ENCODE measurements at places on chromosomes 2 and 18.

DNA sequence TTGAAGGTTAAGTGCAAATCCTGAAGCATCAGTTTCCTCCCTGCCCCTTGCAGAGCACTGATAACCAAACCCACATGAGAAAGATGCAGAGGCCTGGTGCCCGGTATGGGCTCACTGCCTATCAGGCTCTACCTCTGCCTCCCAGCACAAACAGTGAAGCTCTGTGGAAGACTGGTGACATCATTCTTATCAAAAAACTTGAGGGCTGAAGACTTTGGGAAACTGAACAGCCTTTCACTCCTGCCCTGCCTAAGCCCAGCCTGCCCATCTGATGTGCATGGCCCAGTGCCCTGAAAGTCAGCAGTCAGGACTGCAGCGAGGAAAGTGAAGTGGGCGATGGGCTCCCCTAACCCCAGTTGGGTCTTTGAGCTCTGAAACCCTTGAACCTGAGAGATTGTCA lies 174.8 kb upstream of the ARL4C start:
- no peak for DNase-seq

- no peak for DNase-seq
These were observed 140.1 kb upstream of the SIX3 start for GRCh38 chr2:44801289-44801840.

DNA sequence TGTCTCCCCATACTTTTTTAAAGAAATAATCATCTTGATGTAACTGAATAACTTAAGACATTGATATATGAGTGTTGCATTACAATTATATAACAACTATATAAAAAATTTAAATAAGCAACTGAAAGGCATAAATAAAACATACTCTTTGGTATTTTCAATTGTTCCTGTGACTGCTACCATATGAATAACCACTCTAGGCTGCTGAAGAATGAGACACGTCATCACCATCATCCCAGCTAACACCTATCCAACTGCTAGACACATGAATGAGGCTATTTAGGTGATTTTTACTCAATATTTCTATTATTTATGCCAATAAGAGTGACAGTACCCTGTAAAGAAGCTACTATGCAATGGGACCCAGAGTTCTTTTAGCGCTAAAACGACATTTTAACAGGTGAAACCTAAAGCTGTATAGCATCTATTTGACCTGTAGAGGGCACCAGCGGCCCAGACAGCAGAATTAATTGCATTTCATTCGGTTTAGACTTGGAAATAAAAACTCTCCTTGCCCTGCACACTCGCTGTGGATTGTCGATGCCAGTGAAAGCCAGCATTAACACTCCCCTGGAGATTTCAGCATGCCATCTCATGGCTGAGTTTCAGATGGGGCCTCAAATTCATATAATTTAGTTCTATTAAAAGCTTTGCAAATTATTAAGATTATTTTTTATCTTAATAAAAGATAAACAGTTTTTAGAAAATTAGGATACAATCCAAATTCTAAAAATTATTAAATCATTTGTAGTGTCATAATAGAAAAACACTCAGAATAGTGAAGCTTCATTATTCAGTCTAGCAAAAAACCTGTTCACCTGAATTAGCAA lies 89.4 kb upstream of the MAP2 start:
- peak; percentile 27 for DNase-seq

GRCh38 chr2:169736902-169737301 lies 3.3 kb downstream of the KLHL23 start:
- DNase-seq: no peak

- DNase-seq: no peak
These were observed 155.0 kb downstream of the PLCL1 start for GRCh38 chr2:197959383-197959782.

- no peak for DNase-seq
These were observed 16.0 kb upstream of the CAB39 start for GRCh38 chr2:230696670-230697069.

GRCh38 chr2:99032786-99033185 lies 96.8 kb upstream of the CRACDL start:
- no peak for DNase-seq

DNA sequence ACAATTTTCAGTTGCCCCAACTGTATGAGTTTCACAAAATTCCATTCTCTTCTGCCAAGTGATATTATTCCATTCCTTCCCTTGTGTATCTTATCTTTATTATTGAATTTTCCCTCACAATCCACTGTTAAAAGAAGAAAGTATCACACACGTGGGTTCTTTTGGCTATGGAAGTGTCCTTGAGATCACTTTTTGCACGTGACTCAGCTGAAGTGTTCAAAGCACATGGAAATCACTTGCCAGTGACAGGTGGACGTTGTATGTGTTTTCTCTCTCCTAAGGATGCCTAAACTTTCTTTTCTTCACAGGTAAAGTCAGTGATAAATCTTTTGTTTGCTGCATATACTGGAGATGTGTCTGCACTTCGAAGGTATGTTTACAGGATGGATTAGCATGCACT lies 60.7 kb downstream of the STAT1 start:
- DNase-seq: no peak

DNA sequence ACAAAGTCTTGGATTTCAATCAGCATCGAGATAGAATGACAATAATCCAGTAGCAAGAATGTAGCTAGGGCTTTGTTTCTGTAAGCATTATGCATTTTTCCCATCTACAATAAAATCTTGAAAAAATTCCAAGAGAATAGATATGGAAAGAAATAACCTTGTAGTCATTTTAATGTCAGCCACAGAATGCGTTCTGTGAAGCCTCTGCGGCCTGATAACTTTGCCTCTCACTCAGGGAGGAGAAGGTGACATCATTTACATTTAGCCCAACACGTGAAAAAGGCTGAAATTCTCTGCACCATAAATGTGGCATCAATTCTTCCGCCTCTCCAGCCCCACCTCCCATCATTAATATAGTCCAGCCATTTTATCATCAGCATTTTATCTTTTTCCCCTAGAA lies 19.1 kb upstream of the DYNC1I2 start:
- no peak for DNase-seq

DNA sequence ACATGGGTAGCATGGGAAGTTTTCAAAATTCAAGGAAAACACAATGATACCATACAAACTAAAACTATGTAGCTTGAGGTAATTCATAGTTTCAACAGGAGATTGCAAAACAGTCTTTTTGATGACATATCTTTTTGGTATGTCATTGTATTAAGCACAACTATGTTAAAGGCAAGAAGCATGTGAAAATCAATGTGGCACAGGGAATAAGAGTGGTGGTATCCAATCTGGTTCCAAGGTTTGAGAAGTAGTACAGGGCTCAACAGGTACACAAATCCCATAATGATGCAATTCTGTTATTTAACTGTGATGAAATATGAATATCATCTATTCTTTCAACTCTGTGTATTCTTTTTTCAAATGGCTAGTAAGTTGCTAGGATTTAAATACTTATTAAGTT lies 16.4 kb upstream of the DLX2 start:
- DNase-seq: no peak

DNA sequence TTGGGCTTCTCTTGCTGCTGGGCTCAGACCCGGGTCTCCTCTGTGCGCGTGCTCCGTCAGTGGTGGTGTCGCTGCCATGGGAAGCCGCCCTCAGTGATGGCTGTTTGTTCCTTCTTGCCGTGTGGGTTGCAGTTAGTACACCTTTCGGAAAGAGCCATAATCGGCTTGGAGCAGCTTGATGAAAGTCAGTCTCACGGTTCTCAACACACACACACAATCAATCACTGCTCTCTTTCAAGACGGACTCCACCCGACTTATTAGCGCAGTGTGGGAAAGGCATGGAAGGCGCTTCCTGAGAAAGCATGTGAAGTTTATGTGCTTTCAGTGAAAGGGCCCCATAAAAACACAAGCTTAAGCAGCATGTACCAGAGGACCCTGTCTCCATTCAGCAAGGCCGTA lies 64.1 kb downstream of the SOX11 start:
- DNase-seq: no peak

DNA sequence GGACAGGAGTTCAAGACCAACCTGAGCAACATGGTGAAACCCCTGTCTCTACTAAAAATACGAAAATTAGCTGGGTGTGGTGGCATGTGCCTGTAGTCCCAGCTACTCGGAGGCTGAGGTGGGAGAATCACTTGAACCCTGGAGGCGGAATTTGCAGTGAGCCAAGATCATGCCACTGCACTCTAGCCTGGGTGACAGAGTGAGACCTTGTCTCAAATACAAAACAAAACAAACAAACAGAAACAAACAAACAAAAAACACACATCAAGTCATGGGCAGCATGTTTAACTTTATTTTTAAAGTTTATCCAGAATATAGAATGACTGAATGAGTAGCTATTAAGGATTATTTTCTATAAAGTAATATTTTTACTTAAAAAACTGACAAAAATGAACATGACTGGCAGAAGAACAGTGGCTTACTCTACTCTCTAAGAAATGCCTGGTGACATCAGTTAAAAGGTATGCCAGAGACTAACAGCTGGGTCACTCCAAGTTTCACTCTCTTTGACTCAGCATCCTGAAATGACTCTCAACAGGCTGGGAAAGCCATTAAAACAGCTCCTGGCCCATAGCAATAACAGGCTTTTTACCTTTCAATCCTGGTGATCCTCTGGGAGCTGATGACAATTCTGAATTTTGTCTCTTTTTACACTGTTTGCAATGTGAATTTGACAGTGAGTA lies 281.6 kb upstream of the STON1 start:
- DNase-seq: no peak

GRCh38 chr18:73458186-73458964 lies 590.6 kb upstream of the NETO1 start:
- no peak for DNase-seq

GRCh38 chr18:28143725-28144124 lies 33.2 kb downstream of the CDH2 start:
- no peak for DNase-seq

GRCh38 chr2:85702172-85702571 lies 8.0 kb downstream of the GNLY start:
- peak; percentile 25 for DNase-seq

DNA sequence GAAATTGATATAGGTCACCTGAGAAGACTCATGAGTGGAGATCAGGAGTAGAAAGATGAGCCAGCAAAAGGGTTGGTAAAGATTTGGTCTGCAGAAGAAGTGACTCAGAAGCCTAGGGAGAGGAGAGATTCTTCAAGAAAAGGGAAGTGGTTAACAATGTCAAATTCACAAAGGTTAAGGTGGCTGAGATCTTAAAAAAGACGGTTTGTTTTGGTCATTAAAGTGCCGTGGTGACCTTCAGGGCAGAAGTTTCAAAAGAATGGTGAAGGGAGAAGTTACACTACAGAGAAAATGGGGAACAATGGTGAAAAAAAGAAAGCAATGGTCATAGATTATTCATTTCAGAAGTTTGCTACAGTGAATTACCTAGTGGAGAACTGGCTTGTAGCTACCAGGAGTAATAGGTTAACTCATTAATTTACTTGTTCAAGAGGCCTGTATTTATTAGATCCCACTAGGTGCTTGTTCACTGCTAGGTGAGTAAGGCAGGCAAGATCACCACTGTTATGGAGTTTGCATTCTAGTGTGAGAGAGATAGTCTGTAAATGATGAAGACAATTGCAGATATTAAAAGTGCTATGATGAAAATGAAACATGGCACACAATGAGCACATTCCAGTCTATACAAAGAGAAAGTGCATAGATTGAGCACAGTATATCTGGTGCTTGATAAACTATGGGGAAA lies 43.0 kb downstream of the FBXO48 start:
- DNase-seq: peak; percentile 74
